ENCODE measurements at places on chromosomes 5 and 9. TPM values are rescaled to one million over a fixed set of nuclear protein-coding genes. Genes with fewer than 3 reads are reported as not detected.

The ANKH gene
- 7.0 TPM for total RNA-seq

DNA sequence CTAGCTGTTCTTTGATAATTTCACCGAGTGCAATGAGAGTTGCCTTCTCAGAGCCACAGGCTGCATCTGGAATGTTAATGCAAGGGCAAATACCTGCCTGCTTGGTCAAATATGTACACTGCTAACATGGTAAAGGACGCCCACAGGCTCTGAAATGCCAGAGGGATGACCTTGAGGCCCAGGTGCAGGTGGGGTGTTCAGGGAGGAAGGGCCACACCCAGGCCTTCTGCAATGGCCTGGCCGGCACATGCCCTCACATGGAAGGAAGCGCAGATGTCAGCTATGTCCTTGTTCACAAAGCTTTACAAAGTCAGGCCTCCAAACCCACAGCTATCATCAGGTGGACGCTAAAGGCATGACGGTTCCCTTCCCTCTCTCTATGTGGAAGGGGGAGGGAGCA lies 48.6 kb downstream of the HRH2 start:
- no peak for DNase-seq

DNA sequence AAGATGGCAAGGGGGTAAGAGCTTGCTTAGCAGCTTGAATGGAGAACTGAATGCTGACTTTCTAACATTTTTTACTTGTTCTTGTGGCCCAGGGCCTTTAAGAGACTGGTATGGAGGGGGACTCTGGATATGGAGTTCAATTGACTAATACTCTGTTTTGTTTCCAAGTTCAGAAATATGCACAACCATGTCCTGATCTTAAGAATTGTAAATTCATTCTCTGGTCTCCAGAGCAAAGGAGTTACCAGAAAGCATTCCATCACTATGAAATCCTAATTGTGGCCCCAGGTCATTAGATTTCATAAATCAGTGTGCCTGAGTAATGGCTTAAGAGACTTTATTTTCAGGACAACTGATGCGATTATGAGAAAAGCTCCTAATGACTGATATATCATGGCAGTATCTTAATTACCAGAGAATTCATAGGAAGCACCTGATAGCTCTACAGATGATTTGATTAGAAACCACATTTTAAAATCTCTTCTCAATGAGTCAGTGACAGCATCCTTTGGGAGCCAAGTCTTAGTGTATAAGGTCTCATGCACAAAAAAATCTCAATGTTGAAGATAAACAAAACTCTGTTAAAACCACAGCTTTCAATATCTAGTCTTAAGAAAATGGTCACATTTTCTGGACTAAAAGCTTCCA lies 613.6 kb upstream of the KLF4 start:
- peak; percentile 82 for DNase-seq

The OLFM1 gene
- total RNA-seq = 41.2 TPM

The SCGB3A2 gene
- total RNA-seq = not detected

DNA sequence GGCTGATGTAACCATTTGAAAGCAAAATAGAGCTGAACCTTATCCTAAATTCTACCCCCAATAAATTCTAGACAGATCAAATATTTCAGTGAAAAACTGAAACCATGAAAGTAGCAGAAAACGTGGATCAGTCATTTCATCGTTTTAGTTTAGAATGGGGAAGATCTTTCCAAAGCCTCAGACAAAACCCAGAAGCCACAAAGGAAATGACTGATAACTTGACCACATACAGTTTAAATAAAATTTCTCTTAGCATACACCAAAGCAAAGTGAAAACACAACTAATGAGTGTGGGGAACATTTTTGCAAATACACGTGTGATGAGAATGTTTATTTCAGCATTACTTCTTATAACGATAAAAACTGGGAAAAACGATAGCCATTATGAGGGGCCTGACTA lies 284.8 kb downstream of the ADGRV1 start:
- no peak for DNase-seq

All from A172 (cell line).